HT-29 (cell line): ENCODE measurements at places on chromosomes 1 and 21. TPM values are rescaled to one million over a fixed set of nuclear protein-coding genes. Genes with fewer than 3 reads are reported as not detected.

- no peak for DNase-seq
Measured at GRCh38 chr1:159917533-159918351, 7.6 kb downstream of the TAGLN2 start.

SMCP gene
- total RNA-seq = not detected in 2 replicates

ATP1A4 gene
- not detected in 2 replicates for total RNA-seq

KRTAP21-2 gene
- total RNA-seq = not detected in 2 replicates

GJB3 gene
- total RNA-seq = 63.6 and 70.4 TPM in 2 replicates

GRCh38 chr1:92756537-92756936 lies 28.4 kb downstream of the EVI5 start:
- no peak for DNase-seq

DNA sequence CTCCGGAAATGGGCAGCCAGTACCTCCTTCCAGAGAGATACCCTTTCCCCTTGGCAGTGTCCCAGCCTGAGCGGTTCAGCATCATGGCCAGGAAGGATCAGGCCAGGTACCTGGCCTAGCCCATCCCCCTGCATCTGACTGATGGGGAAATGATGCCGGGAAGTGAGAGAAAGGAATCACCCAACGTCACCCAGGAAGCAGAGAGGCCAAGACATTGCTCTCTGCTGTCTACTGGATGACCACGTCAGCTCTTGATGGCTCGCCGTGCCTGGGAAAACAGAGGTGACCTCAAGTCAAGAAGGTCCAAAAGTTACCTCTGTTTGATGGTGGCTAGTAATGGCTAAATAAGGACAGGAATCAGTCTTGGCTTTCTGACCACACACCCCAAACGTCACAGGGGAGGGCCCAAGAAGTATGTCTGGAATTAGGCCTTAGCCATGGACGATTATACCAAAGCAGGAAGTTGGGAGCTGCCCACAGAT lies 79.0 kb downstream of the MRPL37 start:
- no peak for DNase-seq

DNA sequence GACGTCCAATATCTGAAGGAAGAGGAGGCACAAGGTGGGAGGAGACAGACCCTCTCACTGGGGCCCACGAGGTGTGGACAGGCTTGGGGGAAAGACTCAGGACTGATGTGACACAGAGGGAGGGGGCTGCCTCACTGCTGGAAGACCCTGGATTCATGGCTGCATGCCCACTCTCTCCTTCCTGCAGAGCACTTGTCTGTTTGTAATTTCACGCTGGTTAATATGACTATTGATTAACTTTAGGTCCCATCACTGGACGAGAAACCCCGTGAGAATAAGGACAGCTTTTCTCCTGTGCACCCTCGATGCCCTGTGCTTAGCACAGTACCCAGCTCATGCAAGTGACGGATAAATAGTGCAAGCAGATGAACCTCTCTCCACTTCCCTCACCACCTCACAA lies 35.1 kb downstream of the CACNA1S start:
- no peak for DNase-seq

ANKRD45 gene
- total RNA-seq = 0.47 and 0.58 TPM in 2 replicates

FMN2 gene
- not detected in 2 replicates for total RNA-seq

DNA sequence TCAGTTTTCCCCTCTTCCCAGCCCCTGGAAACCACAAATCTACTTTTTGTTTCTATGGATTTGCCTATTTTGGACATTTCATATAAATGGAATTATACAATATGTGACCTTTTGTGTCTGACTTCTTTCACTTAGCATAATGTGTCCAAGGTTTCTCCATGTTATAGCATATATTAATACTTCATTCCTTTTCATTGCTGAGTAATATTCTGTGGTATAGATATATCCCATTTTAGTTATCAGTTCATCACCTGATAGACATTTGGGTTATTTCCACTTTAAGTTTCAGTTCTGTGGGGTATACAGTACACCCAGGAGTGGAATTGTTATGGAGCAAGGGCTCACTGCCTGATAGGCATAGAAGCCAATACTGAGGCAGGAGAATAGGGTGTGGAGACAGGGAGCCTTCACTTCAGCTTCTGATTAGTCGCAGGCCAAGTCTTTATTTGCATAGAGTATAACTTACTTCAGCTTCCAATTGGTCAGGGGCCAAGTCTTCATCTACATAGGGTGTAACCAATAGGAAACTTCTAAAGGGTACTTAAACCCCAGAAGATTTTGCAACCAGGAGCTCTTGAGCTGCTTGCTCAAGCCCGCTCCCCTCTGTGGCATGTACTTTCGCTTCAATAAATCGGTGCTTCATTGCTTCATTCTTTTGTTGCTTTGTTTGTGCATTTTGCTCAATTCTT lies 8.3 kb upstream of the NVL start:
- DNase-seq = no peak

DNA sequence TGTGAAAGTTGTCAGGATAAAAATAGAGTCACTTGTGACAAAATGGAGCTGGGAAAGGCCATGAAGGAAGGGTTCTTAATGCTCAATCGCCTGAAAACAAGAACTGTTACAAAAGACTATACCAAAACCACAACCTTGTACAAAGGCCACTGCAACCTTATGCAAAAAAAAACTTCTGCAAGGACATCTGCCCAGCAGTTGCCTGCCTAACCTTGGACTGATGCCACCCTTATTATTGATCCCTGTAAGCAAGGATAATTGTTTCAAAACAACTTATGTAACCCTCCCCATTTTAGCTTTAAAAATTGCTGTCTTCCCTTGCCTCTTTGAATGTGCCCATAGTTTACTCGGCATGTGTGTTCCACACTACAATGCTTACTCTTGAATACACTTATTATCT lies 5.7 kb downstream of the ALG14 start:
- no peak for DNase-seq

SPRR3 gene
- total RNA-seq = 0.10 and 0.20 TPM in 2 replicates

GRCh38 chr1:112504001-112504660 lies 4.6 kb upstream of the WNT2B start:
- DNase-seq = no peak
